ENCODE measurements at places on chromosomes 5 and 9.

DNA sequence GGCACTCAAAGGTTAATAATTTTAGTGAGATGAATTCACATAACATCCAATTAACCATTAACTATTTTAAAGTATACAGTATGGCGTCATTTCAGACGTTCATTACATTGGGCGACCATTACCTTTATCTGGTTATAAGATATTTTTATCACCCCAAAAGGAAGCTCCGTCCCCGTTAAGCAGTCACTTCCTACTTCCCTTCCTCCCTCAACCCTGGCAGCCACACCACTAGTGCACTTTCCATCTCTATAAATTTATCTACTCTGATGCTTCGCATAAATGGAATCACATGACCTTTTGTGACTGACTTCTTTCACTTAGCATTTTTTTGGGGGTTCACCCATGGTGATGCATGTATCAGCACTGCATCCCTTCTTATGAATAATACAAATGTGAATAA is 168.3 kb upstream of the PUM3 start:
- no peak for DNase-seq

GRCh38 chr5:30921388-30921787 is 272.1 kb upstream of the CDH6 start:
- DNase-seq, result no peak

GRCh38 chr9:103900466-103900865 is 193.6 kb upstream of the SMC2 start:
- no peak for DNase-seq

- no peak for DNase-seq
Measured at GRCh38 chr5:131109540-131110255, 55.4 kb downstream of the HINT1 start.

DNA sequence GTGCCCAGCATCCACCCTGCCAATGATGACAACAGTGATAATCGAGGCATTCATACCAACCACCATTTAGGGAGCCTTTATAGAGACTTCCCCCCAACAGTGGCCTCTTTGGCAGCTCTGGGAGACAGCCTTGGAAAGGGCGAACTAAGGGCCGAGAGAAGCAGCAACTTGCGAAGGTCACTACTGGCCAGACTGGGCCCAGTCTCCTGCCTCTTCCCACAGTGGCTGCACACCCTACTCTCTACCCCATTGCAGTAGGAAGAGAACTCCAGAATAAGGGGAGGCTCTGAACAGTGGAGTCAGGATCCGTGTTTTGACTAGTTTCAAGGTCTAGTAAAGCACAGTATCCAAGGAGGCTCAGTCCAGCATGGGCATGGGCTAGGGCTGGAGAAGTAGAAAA is 5.3 kb downstream of the LHX6 start:
- no peak for DNase-seq

DNA sequence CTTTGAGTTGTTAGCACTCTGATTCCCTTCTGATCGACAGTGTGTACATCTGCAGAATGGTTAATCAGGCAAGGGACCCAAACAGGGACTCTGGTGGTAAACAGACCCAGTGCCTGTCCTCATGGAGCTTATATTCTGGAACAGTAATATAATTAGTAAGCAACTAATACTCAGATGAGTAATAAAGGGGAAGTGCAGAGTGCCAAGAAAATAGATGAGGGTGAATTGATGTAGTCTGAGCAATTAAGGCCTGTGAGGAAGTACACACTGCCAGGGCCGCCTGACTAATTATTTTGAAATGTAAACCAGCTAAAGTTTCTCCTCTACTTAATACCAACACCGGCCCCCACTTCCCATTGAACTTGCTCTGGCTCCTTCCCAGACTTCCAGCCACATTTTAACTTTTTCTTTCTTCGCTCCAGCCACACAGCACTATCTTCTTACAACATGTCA is 4.2 kb downstream of the DHX29 start:
- no peak for DNase-seq

- no peak for DNase-seq
Measured at GRCh38 chr5:56298336-56299090, 65.4 kb upstream of the ANKRD55 start.

DNA sequence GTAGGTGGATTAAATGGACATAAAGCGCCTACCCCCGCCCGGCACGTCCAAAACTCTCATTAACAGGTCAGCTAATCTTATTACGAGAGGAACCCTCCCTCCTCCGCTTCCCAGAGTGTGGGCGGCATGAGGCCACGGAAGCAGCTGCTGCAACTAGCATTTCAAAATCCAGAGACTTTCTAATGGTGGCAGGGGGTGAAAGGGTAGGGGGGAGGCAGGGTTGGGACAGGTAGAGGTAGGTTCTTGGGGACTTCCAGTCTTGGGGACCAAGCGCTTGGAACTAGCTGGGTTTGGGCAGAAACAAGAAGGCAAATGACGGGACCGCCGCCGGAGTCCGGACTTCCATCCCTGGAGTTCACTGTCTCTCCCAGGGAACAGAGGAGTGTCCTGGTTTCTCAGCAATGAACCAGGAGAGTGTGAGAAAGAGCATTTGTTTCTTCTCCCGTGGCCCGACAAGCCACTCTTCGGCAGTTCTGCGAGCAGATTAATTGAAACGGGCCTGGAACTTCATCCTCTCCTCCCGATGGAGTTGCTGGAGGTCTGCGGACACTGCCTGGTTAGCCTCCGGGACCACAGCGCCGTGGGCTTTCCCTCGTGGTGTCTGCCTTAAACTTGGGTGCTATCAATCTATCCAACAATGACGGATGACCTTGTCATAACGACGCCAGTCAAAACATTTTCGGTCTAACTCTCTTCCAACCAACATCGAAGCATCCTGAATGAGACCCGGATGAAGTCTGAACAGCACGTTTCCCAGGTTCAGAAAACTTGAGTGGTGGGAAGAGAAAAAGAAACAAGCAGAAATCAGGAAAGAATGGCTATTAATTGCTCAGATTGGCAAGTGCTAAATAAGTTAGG is 1.6 kb upstream of the PRDM6 start:
- no peak for DNase-seq

DNA sequence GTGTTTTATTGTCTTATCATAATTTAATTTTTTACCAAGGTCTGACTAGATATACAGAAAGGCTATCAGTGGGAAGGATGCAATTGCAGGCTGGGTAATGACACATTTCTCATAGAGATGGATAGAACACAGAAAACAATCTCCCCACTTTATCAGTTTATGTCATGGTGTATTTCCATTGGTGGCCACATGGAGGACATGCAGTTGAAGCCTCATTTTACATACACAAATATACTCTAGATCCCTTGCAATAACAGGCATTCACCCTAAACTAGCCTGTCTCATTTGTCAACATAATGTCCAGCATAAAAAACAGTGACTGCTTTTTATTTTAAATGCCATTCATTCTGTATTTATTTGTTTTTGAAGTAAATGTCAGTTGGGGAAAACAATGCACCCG is 526.3 kb downstream of the GABRG2 start:
- no peak for DNase-seq

- no peak for DNase-seq
Measured at GRCh38 chr9:127424676-127424999, 456 bp downstream of the ZNF79 start.

DNA sequence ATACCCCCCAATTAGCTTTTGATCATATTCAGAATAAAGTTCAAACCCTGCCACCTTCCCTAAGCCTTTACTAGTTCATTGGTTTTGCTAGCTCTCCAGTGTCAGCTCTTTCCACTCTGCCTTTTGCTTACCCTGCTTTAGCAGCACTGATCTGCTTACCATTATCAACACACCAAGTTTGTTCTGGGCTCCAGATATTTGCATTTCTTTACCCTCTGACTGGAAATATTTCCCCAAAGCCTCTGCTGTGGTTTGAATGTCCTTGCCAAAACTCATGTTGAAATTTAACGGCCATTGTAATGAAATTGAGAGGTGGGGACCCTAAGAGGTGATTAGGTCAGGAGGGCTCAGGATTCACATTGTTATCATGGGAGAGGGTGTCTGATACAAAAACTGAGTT is 99.5 kb downstream of the GCNT1 start:
- DNase-seq, result no peak

- DNase-seq, result no peak
Measured at GRCh38 chr5:14959399-14960119, 88.0 kb upstream of the ANKH start.

- DNase-seq, result no peak
Measured at GRCh38 chr5:78327761-78328510, 32.5 kb upstream of the SCAMP1 start.

- no peak for DNase-seq
Measured at GRCh38 chr9:37523916-37524315, 38.2 kb downstream of the POLR1E start.

- peak; percentile 72 for DNase-seq
Measured at GRCh38 chr5:54883374-54884194, 101.8 kb downstream of the ESM1 start.

GRCh38 chr9:136430588-136431234 is 8.9 kb downstream of the INPP5E start:
- no peak for DNase-seq

DNA sequence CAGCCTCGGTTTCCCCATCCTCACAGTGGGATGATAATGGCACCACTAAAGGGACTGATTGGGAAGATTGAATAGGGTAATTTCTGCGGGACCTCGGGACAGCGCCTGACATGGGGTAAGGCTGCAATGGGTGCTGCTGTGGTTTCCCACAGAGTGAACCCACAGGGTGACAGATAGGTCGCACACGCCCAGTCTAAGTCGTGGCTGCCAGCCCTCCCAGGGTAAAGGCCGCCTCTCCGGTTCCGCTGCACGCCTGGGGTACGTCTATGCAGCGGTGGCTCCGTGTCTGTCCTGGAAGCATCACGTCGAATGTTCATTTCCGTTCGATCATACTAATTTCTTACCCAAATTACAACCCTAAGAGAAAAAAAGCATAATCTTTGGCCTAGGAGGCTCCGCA is 631 bp downstream of the CFAP77 start:
- DNase-seq, result no peak

DNA sequence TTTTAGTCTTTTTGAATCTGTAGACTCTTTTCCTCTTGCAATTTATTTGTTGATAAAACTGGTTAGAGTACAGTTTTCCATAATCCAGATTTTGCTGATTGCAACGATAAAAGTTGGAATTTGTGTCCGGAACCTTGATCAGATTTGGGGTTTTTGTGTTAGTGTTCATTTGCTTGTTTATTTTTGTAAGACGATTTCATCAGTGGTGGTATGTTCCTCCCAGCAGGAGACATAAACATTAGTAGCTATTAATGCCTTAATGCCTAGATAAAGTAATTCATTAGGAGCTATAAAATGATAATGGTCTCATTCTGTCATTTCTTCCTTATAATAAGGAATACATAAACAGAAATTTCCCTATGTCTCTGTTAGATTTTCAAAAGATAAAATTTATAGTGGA is 21.3 kb downstream of the RPS6 start:
- no peak for DNase-seq

DNA sequence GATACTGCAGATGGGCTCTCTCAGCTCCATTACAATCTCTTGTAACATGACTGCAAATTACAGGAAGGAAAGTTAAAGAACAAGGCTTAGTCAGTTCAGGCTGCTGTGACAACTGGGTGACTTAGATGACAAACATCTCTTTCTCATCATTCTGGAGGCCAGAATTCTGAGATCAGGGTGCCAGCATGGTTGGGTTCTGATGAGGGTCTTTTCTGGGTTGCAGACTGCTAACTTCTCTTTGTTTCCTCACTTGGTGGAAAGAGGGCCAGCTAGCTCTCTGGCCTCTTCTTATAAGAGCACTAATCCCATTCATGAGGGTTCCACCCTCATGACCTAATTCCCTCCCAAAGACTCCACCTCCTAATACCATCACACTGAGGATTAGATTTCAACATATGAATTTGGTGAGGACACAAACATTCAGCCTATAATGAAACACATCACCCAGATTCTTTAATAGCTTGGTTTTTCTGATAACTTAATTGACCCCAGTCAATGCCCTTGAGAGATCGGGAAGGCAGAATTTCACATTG is 73.6 kb upstream of the MAMDC2 start:
- no peak for DNase-seq

- DNase-seq, result no peak
Measured at GRCh38 chr9:115232181-115232774, 114.3 kb upstream of the TNC start.

DNA sequence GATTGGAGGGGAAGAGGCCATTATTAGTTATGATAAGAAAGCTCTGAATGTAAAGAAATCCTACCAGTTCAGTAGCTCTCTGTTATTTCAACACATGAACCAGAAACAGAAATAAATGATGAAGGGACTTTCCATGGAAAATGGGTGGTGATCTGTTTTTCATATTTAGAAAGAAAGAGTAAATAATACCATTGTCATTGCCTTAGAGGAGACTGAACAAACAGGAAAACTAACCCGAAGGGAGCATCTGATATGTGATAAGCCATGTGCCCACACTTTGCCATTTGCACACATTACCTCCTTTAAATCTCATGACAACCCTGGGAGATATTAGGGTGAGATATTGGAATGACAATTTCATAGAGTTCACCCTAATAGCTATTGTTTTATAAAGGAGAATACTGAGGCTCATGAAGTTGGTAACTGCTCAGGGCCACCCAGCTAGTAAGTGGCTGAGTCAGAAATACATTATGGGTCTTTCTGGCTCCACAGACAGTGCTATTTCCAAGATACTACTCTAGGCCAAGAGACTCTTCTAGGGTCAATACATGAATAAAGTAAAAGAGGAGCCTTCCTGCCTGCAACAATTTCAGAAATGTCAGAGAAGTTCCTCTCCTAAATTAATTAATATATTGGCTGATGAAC is 111.0 kb upstream of the SLIT3 start:
- DNase-seq, result no peak

- DNase-seq, result no peak
Measured at GRCh38 chr5:15585841-15586591, 86.0 kb downstream of the FBXL7 start.

- no peak for DNase-seq
Measured at GRCh38 chr5:176440927-176441706, 7.1 kb upstream of the FAF2 start.

DNA sequence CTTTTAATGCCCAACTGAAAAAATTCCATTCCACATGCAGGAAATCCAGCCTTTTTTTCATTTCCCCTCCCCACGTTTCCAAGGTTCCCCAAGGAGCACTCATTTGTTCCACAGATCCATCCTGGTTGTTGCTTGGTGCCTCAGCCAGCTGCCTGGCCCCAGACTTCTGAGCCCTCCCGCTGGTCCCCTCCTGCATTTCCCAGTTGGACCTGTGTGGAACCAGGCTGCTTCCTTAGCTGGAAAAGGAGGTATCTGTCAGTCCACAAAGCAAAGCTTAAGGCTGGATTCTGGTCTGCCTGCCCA is 44.8 kb downstream of the ANGPTL2 start:
- DNase-seq, result no peak

GRCh38 chr5:151130922-151131891 is 26.4 kb downstream of the ANXA6 start:
- no peak for DNase-seq

DNA sequence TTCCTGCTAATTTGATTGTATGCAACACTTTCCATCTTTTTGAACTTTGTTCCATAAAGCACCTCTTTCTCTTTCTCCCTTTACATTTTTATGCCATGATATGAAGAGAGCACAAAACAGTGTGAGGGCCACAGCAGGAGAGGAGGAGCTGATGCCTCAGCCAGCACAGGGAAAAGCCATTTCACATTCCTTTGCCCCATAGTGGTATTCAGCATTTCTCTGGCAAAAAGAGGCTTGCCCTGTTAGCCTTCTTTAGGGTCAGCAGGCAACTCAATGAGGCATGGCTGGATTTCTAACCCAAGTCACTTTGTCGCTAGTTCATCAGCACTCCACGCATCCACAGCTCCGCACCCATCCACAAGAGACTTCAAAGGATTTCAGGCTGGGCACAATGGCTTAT is 23.1 kb upstream of the TRPC7 start:
- no peak for DNase-seq

- DNase-seq, result no peak
Measured at GRCh38 chr5:83096660-83097339, 19.5 kb downstream of the XRCC4 start.

- DNase-seq, result no peak
Measured at GRCh38 chr5:37916525-37916924, 76.7 kb upstream of the GDNF start.

Measured in WTC11 (cell line).